ENCODE measurements at places on chromosomes 6 and 20.

- DNase-seq: no peak
Observed at GRCh38 chr6:88609983-88610382, 353.4 kb downstream of the RNGTT start.

DNA sequence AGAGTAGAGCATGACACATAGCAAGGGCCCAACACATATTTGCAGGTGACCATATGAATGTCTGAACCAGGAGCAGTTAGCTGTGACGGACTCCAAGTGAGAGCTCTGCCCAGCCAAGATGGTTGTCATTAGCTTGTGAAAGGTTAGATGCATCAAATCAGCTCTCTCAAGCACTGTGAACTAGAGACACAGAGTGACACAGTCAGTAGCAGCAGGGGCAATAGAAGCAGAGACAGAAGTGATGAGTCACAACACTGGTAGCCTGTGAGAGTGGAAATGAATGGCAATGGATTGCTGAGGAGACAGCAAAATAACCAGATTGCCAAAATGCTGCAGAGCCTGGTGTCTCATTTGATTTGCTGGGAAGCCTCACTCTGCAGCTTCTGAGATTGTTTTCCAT, 558.9 kb downstream of the PKHD1 start:
- no peak for DNase-seq

DNA sequence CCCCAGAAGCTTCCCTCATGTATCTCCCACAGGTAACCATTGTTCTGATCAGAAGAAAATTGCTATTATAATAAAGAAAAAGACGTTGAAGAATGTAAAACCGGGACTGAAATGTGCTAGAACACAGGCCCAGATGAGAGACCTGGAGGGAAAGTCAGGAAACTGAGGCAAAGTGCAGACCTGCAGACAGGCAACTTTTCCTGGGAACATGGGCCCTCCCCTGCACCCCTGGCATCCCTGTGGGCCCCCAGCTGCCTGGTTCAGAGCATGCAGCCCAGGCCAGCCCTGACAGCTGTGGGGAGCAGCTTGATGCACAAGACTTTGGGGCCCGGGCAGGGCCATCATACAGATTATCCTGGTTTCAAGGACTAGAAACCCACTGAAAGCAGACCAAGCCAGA, 212.2 kb downstream of the CDC5L start:
- DNase-seq: no peak

- no peak for DNase-seq
Observed at GRCh38 chr20:51830538-51830937, 28.2 kb upstream of the SALL4 start.

GRCh38 chr6:31498748-31499147, 803 bp downstream of the MICB start:
- no peak for DNase-seq

GRCh38 chr6:80742481-80742880, 636.0 kb downstream of the BCKDHB start:
- DNase-seq: no peak

DNA sequence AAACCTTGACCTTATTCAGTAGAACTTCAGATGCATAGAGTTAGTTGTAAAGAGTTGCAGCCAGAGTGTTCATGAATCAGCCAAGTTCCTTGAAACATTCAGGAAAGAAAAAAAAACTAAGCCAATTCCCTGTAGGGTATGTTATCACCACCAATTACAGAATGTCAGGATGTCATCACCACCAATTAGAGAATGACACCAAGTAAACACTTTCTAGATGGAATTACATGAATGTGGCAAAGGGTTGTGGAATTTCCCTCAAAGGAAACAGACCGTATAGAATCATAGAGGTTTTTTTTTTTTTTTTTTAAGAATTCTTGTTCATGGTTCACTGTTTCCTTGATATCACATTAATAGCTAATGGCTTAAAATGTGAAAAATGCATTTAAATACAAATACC, 472.1 kb upstream of the RNF217 start:
- DNase-seq: no peak

DNA sequence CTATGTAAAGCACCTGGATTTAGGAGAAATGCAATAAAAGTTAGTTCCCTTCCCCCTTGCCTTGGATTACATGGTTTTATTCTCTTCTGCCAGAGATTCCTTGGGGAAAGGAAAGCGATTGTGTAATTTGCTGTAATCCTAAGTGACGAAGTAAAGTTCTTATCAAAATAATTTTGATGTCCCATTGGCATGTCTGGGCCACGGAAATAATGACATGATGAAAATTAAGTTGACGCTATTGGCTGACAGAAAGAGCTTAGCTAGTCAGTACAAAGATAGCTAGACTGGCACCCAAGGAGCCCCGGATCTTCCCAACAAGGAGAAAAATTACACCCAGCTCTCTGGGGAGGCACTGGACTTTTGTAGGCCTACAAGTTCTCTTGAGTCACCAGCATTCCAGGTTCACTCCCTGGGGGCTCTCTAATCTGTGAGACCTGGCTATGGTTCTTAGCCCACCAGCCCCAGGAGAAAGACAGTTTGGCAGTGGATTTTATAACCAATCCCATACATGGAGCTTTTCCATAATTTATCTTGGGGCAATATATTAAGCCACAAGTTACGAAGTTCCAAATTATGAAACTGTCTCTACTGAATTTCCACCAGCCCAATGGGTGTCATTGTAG, 59.9 kb downstream of the FOXA2 start:
- DNase-seq: no peak

DNA sequence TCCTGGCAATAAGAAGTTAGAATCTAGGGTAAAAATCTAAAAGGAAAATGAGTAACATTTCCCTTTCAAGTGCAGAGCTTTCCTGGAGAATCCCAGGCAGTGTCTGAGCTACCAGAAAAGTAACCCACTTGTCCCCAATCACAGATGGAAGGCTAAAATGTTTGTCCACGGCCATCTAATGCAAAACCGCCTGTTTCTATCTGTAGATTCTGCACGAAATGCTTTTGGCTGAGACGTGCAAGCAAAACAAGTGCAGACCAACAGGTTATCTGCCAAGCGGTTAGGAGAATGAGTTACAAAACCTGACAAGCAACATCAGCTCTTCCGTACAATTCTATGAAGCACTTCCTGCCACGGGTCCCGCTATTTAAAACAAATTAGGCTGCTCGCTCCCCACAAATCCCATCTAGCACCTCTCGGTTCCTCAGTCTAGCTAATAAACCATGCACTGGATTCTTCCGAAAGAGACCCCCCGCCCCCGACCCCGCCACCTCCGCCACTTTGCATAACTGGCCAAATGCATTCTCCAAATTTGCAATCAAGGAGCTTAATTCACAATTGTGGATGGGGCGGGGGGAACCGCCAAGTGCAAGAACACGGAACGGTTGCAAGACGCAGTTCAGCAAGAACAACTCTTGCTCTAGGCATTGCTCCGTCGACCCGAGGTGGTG, 1.4 kb downstream of the ELOVL5 start:
- no peak for DNase-seq

GRCh38 chr6:3631877-3632276, 119.6 kb downstream of the PXDC1 start:
- DNase-seq: no peak

GRCh38 chr6:39568896-39569295, 156.3 kb downstream of the KIF6 start:
- no peak for DNase-seq

GRCh38 chr20:23832775-23833513, 6.4 kb upstream of the CST2 start:
- no peak for DNase-seq

- DNase-seq: no peak
Observed at GRCh38 chr6:43776115-43776798, 6.2 kb downstream of the VEGFA start.

- no peak for DNase-seq
Observed at GRCh38 chr6:130409418-130410100, 43.7 kb downstream of the TMEM200A start.

GRCh38 chr20:43711098-43711654, 15.6 kb downstream of the GTSF1L start:
- no peak for DNase-seq

DNA sequence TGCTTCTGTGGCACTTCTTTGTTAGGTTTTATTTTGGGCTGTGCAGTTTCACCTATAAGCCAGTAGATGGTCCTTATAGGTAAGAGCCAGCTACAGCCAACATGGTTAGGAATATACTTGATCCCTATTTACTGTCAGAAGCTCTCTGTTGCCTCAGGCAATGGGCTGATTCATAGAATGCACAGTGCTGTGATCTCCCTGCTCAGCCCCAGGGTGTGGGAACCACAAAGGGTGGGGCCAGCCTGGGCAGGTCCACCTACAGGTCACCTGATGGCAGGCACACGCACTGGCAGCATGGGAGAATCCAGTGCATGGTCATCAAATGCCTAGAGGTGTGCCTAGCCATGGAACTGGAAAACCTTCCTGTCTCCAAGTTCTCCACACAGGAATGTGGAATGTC, 191.9 kb downstream of the MOXD1 start:
- DNase-seq: no peak

GRCh38 chr6:13358511-13358910, 30.2 kb upstream of the TBC1D7 start:
- DNase-seq: no peak

- no peak for DNase-seq
Observed at GRCh38 chr6:40584741-40585140, 2.4 kb downstream of the LRFN2 start.

DNA sequence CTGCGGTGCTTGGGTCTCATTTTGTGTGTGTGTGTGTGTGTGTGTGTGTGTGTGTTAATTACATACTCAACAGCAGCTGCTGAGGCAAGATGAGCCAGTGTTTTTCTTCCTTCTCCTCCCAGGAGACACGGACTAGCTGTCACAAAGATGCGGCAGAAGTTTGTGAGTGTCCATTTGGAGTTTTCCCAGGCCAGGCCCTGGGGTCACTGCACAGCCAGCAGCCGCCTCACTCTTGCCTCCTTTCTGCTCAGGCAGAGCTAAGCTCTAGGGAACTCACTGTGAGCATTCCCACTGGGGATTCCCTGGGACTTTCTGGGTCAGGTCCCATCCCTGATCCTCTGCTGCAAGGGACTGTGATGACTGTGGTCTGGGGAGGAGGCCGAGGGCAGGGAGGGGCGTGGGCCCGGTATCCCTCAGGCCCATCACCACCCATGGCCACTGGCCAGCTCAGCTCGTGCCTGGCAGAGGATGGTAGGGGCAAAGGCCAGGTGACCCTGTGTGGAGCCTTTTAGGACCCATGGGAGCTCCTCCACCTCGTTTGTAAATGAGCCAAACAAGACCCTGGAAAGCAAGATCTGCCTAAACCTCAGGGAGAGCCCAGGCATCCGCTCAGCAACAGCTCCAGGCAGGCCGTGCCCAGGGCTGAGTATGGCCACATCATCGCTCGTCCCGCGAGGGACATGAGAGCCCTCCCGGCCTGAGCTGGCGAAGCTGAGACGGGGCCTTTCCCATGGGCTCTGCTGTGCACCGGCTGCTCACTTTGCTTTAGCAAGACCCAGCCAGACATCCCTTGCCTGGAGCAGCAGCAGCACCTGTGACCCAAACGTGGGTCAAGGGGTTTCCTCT, 102.0 kb downstream of the PSMB1 start:
- DNase-seq: no peak

DNA sequence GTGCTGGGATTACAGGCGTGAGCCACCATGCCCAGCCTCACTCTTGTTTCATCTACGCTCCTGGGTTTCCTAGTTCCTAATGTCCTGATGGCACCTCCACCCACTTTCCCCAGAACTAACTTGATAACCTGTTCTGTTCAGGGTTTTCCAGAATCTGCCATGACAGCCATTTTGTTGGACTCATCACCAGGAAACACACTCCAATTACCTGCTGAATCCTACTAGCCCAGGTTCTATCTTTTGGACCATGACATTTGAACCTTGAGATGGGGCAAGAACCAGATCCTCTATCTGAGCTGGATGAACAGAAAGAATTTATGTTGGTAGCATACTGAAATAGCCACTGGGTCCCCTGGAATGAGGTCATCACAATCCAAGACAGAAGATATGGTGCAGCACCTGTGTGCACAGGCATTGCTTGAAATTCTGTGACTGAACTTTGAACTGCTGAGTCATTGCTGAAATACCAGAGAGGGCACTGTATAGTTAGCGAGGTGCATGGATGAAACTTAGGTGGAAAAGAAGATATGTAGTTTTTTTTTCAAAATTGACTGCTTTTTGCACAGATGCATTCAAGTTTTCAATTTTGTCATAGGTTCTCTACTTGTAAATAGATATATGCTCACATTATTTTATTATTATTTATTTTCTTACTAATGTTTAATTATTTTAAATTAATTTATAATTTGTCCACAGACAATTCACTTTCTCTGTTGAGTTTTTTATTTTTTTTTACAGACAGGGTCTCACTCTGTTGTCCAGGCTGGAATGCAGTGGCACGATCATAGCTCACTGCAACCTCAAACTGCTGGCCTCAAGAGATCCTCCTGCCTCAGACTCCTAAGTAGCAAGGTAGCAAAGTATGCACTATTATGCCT, 42.8 kb upstream of the TASP1 start:
- no peak for DNase-seq

- no peak for DNase-seq
Observed at GRCh38 chr6:40160826-40161225, 226.6 kb upstream of the MOCS1 start.

- no peak for DNase-seq
Observed at GRCh38 chr6:134707342-134708031, 242.4 kb downstream of the ALDH8A1 start.

DNA sequence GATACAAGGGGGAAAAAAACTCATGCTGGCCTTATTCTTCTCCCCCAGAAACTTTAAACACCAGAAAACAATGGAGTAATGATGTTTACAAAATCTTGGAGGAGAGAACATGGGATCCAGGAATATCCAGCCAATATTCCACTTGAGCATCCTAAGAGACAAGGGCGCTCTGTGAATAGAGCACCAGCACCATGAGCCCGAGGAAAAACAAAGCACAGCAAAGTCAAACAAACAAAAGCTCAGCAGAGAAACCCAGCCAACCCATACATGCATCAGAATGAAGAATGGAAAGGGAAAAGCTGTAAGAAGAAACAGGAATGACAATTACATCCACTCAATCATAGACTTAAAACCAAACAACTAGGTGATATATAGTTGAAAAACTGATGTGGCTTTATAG, 4.6 kb upstream of the NAA20 start:
- no peak for DNase-seq

DNA sequence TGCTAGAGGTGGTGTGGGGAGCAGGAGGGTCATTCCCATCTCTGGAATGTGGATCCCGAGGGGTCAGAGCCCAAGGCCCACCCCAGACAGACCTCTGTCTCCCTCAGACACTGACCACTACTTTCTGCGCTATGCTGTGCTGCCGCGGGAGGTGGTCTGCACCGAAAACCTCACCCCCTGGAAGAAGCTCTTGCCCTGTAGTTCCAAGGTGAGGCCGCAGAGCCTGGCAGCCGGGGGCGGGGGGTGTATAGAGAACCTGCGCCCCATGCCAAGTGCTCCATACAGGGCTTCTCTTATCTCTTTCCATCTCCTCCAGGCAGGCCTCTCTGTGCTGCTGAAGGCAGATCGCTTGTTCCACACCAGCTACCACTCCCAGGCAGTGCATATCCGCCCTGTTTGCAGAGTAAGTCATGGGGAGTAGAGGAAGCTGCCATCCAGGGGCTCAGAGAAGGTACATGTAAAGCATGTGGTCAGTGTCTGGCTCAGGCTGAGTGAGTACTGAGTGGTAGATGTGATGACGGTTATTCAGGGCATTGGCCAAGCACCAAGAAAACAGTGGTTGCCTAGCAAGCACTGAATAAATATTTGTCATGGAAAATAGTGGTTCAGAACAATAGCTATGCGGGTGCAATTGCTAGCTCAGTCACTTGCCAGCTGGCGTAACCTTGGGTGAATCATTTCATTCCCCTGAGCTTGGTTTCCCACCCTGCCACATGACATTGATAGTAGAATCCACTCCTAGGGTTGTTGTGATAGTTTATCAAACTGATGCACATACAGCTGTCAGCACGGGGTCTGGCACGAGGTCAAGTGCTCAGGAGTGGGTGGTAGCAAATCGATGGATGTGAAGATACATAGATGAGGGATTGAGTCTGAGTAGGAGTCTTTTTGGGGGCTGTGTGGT, 3.5 kb downstream of the PIGT start:
- DNase-seq: no peak

Data from GDM1 (cell line).